ENCODE measurements at places on chromosomes 7 and 10.

DNA sequence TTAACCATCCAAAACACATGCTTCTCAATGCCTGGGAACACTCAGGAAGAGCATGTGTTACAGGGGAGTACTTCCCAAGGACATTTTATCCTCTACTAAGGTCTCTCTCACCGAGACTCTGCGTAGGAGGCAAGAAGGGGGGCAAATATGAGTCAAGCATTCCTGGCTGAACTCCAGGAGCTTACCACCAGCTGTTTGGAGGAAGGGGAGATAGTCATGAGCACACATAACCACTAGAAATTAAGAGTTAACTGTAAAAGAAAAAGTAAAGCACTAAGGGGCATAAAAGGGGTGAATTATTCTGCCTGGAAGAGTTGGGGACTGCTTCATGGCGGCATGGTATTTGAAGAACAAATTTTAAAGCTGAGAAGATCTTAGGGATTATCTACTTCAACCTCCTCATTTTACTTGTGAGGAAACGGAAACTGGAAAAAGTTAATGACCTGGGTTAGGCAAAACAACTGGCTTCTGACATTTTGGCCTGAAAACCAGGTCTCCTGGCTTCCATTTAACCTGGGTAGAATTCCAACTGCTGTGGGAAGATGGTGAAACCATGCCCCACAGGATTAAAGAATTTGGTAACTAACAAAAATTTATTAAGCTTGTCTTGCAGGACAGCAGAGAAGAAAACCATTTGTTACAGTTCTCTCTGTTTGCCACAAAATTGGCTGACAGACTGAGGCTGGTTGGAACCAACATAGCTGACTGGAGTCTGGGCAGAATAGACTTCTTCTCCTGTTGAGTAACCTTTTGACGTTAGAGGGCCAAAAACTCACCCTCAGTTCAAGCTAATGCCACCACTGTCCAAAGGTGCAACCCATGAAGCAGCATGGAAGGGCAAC lies 85.5 kb downstream of the SLC25A13 start:
- DNase-seq, result no peak

DNA sequence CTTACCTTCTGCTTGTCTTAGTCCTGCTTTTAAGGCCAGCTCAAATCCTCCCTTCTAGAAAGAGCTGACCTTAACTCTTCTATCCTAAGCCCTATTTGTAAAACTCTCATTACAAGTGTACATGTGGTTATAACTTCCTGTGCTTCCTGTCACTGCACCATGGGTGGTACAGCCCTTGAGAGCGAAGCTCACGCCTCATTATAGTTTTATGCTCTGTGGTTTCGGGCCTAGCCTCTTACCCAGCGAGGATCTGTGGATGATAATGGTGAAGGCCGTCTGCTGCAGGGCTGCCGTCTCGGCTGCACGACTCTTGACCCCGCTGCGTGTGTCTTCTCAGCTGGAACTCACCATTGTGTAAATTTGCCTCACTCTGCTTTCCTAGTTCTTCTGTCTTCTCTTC lies 74.6 kb downstream of the CUL1 start:
- no peak for DNase-seq

DNA sequence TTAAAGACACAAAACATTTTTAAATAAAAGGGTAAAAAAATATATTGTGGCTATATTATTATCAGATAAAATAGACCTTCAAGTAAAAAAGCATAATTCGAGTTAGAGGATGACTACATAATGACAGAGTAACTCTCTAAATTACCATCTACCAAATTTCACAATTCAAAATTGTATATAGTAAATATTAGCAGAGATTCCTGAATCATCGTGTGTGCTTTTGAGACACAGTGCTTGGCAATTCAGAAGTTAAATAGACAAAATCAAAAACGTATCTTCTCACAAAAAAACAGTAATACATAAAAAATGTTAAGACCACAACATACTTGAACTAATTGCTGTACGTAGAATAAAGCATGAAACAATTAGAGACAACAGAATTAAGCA lies 110.4 kb downstream of the AHR start:
- DNase-seq, result no peak

DNA sequence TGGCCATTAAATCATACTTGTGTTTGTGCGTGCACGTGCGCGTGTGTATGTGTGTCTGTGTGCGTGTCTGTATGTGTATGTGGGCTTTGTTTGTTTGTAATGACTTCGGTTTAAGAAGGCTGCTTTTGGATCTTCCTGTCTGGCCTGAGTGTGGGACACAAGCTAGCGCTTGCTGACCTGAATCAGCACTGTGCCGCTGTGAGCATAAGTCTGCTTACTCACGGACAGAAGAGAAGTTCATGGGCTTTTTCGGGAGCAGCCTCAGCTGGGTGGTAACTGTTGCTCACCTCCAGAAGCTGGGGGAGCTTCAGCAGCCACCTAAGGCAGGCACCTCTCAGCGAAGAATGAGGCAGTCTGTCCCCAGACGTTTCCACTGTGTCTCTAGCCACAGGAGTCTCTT lies 56.1 kb upstream of the TRUB1 start:
- DNase-seq, result no peak

- no peak for DNase-seq
Measured at GRCh38 chr10:130486906-130487305, 350.7 kb downstream of the GLRX3 start.

GRCh38 chr10:59718257-59718656 lies 8.6 kb upstream of the SLC16A9 start:
- DNase-seq, result no peak

GRCh38 chr10:77768039-77768438 lies 130.4 kb upstream of the KCNMA1 start:
- DNase-seq, result no peak

DNA sequence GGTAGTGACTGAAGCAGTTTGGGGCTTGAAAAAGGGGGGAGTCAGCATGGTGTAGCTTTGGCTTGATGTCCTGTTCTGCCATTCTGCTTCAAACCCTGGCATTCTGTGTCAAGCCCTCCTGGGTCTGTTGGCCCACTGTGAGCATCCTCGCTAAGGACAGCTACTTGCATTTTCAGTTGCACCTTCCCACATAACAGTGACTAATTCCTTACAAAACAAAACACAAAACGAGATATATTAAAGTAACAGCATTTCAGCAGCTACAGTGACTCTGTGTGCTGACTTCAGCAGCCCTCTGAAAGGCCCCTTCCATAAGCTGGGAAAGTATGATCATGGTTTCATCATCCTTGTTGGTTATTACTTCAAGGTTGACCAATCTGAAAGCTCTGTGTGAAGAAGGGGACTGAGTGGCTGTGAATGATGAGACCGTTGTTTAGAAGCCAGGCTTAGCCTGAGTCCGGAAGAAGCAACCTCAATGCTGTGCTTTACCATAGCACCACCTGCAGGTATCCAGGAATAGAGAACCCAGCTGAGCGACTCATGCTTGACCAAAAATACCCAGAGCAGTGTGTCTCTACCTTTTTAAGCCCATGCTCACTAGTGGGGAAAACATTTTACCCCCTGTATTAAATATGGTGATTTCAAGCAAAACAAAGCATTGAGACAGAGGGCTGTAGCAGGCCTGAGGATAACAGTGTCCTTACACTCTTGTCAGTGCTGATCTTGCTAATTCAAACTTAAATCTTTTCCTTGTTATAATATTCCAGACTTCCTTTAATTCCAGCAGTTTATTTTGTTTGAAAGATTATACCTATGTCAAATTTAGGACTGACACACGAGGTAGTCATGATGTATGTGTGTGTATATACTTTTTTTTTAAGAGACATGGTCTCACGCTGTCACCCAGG lies 42.6 kb upstream of the CC2D2B start:
- peak; percentile 70 for DNase-seq

GRCh38 chr10:31761156-31761555 lies 167.5 kb downstream of the ARHGAP12 start:
- peak; percentile 77 for DNase-seq

GRCh38 chr7:19491371-19491770 lies 217.5 kb downstream of the POLR1F start:
- DNase-seq, result no peak

- DNase-seq, result no peak
Measured at GRCh38 chr7:71220210-71220695, 88.3 kb downstream of the GALNT17 start.

- DNase-seq, result no peak
Measured at GRCh38 chr10:1957057-1957456, 219.7 kb upstream of the ADARB2 start.

- DNase-seq, result no peak
Measured at GRCh38 chr10:119342335-119342734, 135.0 kb downstream of the GRK5 start.

DNA sequence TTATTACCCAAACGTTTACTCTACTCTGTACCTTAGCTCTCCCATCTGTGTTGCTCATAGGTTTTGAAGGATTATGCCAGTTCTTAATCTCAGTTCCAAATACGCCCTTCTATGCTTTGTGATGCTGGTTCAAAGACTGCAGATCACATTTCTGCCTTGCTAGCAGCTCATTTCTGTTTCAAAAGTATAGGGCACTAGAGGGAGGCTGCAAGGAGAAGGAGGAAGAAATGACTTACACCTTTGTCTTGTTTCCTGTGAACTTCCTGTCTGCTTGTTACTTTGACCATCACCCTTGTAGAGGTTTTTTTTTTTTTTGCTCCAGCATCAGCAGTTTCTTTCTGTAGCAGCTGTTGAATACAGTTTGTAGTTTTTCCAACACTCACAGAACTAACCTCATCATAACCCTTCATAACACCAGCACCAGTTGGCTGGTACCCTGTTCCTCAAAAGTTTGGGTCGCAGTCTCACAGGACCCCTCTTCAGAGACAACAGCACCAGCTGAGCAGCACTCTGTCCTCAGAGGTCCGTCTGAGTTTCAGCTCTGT lies 16.5 kb downstream of the SLK start:
- DNase-seq, result no peak

DNA sequence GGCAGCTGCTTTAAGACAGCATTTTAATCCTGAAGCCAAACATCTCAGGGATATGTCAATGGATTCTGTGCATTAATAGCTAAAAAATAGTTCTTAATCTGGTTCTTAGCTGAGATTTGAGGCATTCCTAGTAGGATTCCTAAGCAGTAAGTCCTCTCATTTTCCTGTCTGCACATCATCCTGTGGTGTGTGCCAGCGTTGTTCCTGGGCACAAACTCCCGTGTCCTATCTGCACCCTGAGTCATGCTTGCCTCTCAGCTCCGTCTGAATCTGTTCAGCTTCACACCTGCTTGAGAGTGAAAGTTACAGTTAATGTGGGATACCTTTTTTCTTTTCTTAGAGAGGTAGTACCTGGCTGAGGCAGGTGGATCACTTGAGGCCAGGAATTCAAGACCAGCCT lies 19.5 kb downstream of the BAG3 start:
- no peak for DNase-seq

- no peak for DNase-seq
Measured at GRCh38 chr10:75448166-75448565, 16.7 kb downstream of the LRMDA start.

- no peak for DNase-seq
Measured at GRCh38 chr7:34357068-34357467, 300.9 kb upstream of the NPSR1 start.

GRCh38 chr10:86658751-86659150 lies 4.4 kb downstream of the OPN4 start:
- DNase-seq, result no peak

DNA sequence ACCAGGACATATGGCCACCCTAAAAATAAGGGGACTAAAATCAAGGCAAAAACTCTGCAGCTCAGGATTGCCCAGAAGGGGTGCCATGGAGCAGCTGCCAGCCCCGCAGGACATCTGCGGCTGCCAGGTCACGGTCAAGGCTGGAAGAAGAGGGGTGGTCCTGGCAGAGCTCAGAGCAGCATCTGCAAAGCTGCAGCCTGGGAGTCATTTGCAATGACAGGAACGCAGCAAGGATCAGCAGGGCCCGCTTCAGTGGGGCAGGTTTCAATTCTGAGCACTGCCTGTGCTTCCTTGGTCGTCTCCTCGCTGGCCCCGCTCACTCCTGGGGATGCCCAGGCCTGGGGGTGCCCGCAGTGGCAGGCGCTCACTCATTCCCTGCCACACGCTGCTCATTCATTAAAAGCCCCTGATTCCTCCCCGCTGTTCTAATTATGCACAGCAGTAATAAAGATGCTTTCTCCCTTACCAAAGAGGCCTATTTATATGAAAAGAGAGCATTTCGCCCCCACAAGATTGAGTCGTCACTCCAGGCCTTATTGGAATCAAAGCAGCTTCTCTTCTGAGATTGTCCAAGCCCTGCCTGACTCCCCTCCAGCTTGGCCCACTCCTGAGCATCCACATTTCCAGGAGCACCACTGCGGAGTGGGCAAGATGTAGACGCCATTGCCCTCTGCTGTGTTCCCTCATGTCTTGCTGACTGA lies 4.6 kb downstream of the HSPA12A start:
- DNase-seq, result no peak

- no peak for DNase-seq
Measured at GRCh38 chr10:44822966-44823365, 88.2 kb upstream of the TMEM72 start.

DNA sequence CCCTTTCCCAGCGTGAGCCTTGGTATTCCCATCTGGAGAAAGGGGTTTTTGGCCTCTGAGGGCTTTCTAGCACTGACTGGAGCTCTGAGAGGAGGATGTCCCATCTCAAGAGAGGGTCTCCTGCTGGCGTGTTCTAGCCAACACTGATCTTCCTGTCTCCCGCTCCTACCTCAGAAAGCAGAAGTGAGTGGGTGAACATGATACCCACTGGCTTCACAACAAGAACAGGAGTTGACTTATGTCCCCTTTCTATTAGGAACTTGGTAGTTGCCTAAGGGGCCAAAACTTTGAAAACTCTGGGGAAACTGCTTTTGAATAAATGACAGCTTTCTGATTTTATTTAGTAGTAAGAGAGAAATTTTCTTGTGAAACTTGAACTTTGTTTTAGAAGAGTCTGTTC lies 113.1 kb upstream of the ADCY1 start:
- no peak for DNase-seq
